COR-L47 (cell line): ENCODE measurements at places on chromosomes 2 and 18.

DNA sequence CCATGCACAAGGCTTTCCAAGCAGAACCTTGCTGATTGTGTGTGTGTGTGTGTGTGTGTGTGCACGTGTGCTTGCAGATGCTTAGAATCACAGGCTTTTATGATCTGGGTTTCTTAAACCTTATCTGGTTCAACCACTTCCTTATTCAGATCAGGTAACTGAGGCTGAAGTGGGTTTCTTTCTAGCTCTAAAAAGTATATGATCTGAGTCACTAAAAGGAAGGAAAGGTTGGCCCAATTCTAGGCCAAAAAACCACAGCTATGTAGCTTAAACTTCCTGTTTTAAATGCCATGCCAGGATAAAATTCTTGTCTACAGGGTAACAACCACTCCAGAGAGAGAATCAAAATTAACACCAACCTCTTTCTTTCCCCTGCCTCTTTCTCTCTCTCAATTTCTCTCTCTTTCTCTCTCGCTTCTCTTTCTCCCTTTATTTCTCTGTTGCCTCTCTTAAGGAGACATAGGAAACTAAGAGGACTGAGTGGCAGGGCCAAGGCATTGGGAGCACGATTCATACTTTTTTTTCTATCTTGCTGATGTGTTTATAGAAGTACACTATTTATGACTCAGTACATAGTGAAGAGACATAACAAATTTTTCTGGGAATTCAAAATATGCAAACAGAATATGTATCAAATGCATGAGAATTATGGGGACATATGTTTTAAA is 140.3 kb downstream of the TRIB2 start:
- DNase-seq: no peak

DNA sequence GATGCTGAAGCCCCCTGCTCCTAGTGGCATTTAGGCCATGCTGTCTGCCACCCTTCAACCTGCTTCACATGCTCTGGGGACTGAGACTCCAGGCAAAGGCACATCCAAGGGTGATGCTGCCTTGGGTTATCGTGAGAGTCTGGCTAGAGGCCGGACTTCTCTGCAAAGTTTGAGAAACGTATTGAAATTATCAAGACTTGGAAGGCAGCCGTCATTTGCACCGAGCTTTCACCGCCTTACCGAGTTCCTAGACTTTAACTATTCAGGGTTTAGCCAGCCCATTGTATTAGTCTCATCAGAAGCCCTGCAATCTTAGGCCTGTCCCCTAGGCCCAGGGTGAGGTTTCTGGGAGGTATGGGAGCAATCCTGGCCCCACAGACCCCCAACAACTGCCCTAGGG is 34.0 kb downstream of the RDH14 start:
- DNase-seq: no peak

DNA sequence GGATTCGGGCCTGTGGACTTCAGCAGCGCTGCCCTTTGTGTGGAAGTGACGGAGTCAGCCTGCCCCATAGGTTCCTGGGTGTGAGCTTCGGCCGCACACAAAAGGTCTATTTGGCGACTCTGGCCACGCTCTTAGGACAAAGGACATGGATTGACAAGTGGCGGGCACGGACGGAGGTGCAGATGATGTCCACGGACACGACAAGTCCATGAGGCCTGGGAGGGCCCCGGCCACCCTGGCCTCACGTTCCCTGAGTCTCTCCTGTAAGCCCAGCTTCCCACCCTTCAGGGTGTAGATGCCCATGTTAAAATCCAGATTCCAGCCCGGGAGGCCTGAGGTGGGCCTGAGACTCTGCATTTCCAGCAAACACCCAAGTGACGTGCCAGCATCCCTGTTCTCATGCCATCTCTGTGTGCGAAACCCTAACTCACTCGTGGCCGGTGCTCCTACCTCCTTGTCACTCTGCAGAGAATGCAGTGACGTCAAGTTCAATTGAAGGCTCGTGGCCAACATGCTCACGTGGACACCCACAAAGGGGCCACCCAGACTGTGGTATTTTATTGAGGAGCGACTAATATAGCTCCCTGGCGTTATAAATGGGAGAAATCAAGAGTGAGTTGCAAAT is 111.7 kb downstream of the RTP5 start:
- no peak for DNase-seq

DNA sequence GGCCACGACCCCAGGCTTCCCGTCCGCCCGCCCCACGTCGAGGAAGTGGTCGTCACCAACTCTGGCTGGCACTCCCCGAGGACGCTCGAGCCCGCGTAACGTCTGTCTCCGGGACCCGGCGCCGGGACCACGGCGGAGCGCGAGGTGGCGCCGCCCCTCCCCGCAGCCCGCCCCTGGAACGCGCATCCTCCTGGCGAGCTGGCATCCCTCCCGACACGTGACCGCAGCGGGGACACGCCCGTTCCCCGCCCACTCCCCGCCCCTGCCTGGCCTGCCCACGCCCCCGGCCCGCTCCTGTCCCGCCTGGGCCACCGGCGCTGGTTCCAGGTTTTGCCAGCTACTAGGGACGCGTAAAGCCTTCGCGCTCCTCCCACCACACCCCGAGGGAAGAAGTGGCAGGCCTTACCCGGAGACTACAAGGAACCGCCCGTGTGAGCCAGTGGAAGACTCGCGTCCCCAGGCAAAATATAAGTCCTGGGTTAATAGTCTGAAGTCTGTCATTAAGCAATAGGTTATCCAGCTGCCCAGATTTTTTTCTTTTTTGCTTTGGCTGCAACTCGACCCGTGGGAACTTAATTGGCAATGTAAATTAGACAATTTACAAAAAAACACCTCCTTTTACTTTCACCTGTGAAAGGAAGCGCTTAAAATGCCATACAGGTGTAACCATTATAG is at the start of gene OSBPL1A:
TSS of gene OSBPL1A (minus strand) at position 131 of the 675 bp plus-strand sequence. CDS start 20,291 bp downstream, outside the sequence.
- DNase-seq: peak; percentile 98

DNA sequence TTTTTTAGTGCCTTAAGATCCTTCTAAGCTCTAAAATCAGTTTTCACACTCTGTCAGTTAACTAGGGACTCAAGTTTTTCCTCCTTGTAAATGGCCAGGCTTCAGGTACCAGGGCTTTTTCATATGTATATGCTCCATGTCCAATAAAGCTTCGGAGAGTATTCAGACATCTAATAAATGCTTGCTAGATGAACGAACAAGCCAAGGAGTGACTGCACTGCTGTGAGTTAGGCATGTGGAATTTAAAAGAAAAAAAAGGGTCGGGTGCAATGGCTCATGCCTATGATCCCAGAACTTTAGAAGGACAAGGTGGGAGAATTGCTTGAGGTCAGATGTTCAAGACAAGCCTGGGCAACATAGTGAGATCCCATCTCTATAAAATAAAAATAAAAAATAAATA is 81.9 kb downstream of the CDH2 start:
- DNase-seq: no peak

DNA sequence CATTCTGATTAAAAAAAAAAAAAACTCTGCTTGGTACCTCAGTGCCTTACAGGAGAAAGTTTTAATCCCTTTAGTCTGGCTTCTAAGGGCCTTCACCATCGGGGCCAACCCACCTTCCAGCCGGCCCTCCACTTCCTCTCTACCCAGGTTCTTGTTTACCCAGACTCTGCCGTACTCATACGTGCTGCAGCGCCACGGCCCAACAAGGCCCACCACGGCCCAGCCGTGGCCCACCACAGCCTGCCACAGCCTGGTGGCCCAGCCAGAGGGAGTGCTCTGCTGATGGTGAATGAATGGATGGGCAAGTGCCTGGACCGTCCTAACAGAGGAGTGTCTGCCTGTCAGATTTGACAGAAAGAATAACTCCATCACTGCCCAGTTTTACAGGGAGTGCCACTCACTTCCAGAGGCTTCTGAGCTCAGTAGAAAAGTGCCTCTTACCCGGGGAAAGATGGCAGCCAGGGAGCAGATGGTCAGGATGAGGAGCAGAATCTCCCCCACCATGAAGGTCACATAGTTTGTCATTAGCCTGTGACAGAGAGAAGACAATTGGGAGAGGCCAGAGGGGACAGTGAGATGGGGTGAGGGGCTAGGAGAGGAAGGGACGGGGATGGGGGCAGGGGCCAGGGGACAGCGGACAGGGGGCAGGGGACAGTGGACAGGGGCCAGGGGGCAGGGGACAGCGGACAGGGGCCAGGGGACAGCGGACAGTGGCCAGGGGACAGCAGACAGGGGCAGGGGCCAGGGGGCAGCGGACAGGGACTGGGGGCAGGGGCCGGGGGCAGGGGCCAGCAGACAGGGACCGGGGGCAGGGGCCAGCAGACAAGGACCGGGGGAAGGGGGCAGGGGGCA is 38.2 kb downstream of the CENPO start:
- DNase-seq: no peak

GRCh38 chr2:199404841-199405240 is 52.9 kb downstream of the SATB2 start:
- no peak for DNase-seq

- DNase-seq: peak; percentile 35
Observed at GRCh38 chr2:217903859-217904613, 98.8 kb downstream of the TNS1 start.

DNA sequence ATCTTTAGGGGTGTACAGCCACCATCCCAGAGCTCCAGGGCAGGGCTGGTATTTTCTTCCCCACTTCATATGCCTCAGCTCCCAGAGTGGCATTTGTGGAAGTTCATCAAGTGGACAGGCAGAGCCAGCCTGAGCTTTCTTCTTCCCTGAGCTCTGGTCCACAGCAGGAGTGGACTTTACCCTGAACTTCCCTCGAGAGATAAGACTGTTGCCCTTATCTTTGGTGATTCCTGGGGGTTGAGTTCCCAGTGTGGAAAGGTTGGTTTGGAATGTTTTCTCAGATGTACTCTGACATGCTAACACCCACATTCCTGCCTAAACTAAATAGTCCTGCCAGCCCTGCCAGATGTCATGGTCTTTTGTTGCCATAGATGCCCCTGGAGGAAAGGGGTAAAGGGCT is 62.0 kb upstream of the LGALSL start:
- no peak for DNase-seq

DNA sequence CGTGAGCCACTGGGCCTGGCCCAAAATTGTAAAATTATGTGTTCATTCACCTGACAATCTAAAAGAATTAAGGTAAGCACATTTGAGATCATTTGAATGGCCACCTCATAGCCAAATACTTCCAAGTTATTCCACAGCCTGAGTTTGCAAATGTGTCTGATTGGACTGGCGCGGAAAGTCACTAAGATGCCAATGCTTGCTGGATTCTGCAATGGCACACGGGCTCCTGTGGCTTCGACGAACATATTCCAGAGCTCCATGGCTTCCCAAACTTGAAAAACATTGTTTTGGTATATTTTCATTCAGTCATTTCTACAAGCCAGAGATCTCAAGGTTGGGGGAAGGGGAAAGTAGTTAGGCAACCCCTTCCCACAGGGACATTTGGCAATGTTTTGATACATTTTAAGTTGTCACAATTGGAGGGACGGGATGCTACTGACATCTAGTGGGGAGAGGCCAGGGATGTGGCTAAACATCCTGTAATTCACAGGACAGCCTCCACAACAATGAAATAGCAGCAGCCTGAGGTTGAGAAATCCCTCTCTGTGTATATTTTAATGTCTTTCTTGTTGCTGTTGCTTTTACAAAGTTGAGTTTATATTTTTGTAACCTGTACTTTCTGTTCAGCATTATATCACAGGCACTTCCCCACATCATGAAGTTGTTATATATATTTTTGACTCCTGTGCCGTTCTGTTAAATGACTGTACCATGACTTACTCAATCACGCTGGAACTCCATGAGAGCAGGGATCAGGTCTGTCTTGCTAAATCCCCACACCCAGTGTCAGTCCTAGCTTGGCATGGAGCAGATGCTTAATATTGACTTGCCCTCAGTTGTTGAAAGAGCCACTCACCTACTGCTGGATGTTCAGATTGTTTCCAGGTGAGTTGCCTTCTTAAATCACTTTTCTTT is 56.9 kb downstream of the COL4A4 start:
- DNase-seq: peak; percentile 6

DNA sequence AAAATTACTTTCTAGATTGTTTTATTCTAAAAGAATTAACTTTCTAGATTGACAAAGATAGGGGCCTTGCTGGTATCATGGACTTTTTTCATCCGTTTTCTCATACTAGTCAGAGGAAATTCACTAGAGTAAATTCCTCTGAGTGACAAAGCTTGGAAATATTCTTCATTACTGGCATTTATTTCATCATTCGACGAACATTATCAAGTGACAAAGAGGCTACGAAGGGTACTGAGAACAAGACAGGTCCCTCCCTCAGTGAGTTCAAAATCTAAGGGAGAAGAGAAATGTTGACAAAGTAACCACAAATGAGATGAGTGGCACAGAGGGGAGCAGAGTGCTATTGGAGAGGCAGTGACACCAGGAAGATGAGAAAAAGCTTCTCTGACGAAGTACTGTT is 4.3 kb downstream of the EPG5 start:
- DNase-seq: no peak

GRCh38 chr2:144132357-144132756 is 387.6 kb downstream of the ZEB2 start:
- DNase-seq: no peak
